Hematopoietic multipotent progenitor cell treated with erythropoietin and hydrocortisone succinate and interleukin-3 and kit ligand, for 8 days (in vitro differentiated cells): ENCODE measurements at places on chromosomes 5 and 9.

GRCh38 chr5:95048628-95049027 lies 236.3 kb downstream of the MCTP1 start:
- DNase-seq, result no peak

GRCh38 chr5:52705720-52706119 lies 82.0 kb upstream of the ITGA1 start:
- DNase-seq, result no peak

DNA sequence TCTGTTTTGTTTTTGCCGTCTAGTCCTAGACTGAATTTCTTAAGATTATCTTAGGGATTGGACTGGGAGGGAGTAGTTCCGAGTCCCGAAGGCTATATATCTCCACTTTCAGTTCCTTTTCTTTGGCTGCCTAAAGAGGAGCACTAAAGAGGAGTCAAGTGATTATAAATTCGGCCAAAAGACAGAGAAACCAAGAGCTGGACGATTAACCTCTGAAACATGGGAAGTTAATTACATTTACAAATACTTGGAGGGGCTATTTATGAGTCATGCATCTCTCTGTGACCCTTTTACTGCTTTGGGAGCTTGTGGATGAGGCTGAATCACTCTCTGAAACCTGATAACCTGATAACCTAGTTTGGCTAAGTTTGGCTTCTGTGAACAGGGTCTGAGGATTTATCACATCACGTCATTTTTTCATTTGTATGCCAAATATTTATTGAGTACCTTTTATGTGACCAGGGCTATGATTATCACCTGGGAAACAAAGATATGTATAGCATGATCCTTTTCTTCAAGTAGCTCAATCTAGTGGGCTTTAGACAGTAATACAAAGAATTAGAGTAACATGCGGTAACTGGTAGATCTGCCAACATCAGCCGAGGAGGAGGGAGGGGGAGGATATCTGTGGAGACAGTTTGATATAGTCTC lies 180.9 kb downstream of the CD180 start:
- peak; percentile 35 for DNase-seq

DNA sequence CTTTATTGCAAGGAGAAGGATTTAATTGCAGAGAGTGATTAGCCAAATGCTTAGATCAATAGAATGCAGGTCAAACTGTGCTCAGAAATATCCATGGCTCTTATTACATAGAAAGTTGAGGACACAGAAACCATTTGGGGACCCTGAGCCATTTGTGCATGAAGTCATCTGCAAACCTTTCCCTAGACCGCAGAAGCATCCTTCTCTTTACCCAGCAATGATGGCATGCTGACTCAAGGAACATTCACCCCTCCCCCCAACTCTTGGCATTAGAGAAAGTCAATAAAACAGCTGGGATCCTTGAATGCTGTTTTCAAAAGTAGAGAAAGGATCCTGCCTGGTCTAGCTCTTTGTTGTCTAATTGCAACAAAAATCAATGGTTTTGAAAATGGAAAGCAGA lies 73.5 kb downstream of the PPP2R2B start:
- DNase-seq, result no peak

DNA sequence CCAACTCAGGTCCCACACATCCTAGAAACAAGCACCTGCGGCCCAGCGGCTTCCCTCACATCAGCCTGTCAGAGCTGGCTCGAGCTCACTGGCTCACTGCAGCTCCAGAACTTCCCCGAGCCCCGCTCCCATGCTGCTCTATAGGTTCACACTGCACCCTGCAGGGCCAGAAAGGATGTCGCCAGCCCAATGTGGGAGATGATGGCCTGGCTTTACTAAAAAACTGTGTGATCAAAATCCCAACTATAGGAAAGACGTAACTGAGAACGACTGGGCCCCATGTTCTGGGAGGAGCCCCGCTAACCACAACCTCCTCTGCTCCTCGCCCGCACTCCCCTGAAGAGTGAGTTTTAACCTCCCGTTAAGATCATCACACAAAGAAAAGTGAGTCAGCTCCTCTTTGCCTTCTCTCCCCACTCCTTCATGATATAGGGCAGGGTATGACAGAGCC lies 4.6 kb downstream of the SURF4 start:
- DNase-seq, result peak; percentile 65
